ENCODE measurements at places on chromosomes 7 and 10.

- no peak for DNase-seq
Observed at GRCh38 chr10:61784354-61785133, 117.0 kb upstream of the ARID5B start.

DNA sequence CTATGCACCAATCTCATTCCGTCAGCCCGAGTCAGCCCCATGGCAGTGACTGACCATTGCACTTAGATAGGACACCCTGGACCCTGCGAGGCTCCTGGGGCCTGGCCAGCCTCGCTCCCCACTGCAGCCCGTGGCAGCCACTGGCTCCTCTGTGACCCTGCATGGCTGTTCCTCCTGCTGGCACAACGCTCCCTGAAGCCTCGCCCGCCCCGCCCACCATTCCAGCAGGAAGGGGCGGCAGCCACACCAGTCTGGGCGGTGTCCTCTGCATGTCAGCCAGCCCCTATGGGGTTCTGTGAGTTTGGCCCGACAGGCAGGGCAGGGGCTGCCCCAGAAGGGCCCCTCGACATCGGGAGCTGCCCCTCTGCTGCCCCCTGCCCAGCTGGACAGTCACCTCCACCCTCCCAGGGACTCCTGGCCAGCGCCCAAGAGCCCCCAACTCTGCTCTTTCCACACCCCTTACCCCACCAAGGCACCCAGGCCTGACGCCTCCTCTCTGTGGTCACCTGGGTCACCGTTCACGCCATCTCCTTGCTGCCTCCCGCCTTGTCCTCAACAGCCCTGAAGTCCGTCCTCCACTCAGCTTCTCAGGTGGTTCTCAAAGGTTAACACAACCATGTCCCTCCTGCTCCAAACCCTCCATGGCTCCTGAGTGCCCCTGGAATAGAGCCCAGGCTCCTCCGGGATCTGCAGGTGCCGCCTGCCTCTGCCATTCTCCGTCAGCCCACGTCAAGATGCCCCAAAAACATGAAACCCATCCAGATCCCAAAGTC lies 103.5 kb downstream of the MICALL2 start:
- DNase-seq, result no peak

DNA sequence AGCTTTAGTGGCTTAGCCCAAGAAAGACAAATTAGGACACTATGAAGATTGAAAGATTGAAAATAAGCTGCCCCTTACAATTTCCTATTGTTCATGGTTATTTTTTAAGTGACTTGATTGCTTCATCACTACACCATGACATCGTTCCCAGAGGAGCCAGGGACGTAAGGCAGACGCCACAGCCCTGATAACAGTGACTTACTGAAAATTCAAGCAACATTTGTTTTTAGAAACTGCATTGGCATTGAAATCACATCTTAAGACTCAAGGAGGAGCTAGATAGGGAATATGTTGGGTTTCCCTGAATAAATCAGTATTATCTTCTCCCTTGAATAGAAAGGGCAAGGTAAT lies 38.7 kb upstream of the ANK3 start:
- DNase-seq, result no peak

DNA sequence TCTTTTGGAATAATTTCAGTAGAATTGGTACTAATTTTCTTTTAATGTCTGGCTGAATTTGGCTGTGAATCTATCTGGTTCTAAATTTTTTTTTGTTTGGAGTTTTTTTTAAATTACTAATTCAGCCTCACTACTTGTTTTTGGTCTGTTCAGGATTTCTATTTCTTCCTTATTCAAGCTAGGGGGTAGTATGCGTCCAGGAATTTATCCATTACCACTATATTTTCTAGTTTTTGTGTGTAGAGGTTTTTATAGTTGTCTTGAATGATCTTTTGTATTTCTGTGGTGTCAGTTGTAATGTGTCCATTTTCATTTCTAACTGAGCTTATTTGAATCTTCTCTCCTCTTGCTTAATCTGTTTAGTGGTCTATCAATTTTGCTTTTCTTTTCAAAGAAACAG lies 48.9 kb upstream of the ICA1 start:
- no peak for DNase-seq

DNA sequence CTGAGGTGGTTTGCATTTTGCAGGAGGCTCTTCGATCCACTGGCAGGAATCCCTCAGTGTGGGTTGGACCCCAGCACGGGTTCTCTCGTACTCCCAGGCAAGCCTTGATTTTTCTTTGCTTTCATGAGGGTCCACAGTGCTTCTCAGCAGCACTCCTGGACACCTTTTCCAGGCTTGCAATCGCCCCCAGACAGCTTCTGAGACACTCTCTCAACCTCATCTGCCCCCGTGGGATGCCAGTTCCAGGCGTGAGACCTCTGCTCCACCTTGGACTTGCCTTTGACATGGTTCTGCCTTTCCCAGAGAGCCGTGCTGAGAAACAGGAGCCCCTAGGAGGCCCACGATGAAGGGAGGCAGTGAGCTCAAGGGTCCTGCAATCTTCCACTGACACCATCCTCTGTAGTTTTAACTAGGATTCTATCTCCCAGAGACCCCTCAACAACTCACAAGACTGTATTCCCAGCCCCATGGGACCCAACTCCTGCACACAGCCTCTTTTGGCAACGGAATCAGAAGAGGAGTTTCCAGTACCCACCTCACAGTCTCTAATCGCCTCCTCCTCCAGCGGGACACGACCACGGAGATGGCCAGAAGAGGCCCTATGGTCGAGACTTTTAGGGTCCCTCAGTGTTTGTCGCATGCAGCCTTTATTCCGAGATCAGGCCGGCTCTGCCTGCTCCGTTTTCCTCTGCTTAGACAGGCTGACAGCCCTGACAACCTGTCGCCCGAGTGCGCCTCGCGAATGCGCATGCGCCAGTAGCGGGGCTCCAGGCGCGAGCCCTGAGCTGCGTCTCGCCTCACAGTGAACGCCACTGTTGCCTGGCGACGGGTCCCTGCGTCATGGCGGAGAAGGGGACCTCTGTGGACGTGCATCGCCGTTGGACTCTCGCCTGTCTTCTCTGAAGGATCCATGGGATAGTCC lies 26.0 kb upstream of the ZNF273 start:
- peak; percentile 53 for DNase-seq

DNA sequence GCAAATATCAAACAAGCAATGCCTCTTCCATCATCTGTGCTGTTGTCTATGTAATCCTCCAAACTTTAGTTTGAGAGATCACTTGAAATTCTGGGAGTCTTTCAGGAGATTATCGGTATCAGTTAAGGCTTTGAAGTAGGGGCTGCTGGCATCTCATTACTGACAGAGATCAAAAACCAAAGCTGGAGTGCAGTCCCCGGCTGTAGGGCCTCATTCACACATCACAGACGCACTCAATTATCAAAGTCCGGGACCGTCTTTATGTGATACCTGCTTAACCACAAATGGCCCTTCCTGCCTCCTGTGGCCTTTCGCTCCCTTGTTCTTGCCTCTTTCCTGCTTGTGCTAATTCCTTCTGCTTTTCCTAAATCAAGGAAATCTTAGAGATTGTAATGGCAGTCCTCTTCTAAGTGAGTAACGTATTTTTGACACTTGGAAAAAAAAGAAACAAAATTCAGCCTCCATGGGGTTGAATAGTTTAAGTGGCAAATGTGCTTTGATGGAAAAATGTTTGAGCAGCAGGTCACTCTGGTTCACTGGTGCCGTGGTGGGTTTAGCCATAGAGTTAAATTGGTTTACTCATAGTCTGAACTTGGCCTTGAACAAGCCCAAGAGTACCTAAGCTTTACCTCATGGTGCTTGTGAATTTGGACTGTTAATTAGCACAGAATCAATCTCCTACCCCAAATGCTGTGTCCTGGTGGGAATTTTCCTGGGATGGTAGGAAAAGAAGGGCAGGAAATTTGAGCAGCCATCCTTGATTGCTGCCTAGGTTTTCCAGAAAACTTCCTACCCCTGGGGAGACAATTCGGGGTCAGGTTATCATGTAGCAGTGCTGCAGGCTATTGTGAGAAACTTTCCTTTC lies 178.9 kb upstream of the LYZL1 start:
- DNase-seq, result no peak

DNA sequence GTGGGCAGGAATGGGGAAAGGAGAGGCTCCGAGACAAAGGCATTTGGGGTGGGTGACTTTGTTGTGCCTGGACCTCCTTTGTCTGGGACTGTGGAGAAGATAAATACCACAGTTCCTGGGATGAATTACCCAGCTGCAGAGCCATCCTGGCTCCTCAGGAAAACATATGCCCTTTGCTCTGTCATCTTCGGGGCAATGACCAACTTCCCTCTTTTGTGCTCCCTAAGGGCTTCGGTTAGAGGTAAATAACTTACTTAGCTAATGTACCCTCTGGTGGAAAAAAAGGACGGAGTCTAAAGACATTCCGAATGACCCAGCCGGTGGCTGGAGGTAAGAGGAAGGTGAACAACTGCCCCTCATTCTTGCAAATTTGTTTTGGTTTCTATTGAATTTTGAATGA lies 345.7 kb downstream of the GATA3 start:
- DNase-seq, result no peak

GRCh38 chr10:131259535-131259934 lies 52.0 kb downstream of the TCERG1L start:
- no peak for DNase-seq

DNA sequence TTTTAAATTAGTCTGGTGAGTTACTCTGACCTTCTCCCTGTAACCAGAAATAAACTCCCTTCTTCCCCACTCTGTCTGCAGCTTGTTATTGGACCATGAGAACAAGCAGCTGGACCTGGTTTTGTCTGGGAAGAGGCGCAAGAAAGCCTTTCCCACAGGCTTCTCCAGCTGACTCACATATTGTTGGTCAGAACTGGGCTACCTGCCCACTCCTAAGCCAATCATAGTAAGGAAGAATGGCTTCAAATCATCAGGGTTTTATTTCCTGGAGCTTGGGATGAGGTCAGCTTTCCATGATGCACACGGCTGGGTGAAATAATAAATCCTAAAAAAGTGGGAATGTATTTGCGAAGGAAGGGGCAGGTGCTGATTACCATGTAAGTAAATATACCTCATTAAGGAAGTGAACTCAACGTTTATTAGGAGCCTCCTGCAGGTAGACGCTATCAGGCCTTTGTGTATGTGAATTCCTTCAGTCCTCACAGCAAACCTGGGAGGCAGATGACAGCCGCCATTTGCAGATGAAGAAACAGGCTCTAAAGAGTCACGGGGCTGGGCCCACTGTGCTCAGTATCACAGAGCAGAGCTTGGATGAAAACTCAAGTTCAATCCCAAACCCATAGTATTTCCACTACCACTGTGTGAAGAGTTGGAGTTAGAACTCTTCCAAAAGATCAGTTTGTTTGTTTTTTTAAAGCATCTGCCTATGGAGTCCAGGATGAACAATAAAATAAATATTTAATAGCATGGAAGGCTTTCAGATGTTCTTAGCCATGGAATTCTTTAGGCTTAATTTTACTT lies 32.8 kb downstream of the IL15RA start:
- DNase-seq, result no peak

GRCh38 chr10:77284797-77285196 lies 352.8 kb downstream of the KCNMA1 start:
- no peak for DNase-seq

DNA sequence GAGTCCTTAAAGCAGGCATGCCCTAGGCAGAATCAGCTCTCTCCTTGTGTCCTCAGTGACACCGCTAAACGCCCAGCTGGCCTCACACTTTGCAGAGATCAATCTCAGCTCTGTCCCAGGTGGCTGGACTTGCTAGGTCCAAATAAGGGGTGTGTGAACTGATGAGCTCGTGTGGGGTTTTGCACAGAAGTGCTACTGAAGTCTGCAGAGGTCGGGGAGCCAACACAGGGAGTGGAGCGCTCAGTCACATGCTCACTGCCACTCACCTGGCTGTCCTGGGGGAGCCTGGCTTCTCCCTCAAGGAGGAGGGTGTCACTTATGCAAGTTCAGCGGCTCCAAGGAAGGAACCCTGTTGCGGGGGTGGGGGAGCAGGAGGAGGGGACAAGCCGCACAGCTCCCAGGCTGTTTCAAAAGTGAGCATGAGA lies 2.0 kb downstream of the ELN start:
- DNase-seq, result no peak

DNA sequence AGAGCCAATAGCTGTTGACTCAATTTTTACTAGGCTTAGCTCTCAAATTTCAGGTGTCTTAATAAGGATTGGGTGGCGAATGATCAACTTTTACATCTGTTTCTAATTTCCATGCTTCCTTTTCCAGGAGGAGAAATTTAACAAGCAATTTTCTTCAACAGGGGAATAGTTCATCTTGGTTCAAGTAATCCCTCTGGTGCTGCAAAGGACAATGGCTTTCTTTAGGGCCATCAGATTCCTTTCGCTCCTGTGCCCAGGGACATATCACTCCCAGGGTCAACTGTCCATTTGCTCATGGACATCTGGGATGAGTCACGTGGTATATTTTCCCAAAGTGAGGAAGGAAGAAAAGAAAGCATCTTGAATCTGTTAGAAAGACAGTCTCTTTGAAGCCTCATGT lies 313.3 kb downstream of the FRMD4A start:
- DNase-seq, result no peak

DNA sequence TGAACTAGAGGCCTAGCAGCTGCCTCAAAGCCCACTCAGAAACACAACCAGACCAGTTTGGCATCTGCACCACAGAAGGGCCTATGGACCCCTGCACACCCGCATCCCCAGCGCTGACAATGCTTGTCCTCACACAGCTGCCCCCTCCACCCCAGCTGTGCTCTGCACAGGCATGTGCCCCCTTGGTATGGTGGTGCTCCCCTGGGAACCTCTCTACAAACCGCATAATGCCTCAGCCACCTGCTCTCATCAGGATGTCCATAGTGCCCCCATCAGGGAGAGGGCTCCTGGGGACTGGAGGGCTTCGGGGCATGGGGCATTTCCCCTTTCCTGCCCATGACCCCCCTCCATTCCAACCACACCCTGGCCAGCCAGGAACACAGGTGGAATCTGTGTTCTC lies 347.5 kb downstream of the GRID1 start:
- no peak for DNase-seq

DNA sequence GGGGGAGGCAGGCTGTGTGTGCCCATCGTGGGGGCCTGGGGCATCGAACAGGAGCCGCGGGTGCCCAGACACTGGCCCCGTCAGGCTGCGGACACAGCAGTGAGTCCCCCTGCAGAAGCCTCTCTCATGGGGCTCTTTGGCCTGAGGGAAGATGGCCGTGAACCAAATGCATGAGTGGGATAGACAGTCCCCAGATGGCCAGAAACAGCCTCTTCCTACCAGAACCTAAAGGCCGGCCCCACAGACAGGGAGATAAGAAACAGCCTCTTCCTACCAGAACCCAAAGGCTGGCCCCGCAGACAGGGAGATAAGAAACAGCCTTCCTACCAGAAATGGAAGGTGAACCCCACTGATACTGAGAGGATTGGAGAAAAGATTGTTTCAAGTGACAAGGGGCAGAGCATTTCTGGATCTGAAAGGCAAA lies 16.6 kb downstream of the IDI2 start:
- no peak for DNase-seq

Data from activated CD8-positive, alpha-beta memory T cell treated with anti-CD3 and anti-CD28 coated beads for 1 hour (primary cell).